ENCODE measurements at places on chromosomes 1 and 21.

- no peak for DNase-seq
These were observed 61.6 kb upstream of the TENT5B start for GRCh38 chr1:27074175-27074780.

GRCh38 chr1:158035976-158036583 is 42.6 kb downstream of the KIRREL1 start:
- DNase-seq, result peak; percentile 65

DNA sequence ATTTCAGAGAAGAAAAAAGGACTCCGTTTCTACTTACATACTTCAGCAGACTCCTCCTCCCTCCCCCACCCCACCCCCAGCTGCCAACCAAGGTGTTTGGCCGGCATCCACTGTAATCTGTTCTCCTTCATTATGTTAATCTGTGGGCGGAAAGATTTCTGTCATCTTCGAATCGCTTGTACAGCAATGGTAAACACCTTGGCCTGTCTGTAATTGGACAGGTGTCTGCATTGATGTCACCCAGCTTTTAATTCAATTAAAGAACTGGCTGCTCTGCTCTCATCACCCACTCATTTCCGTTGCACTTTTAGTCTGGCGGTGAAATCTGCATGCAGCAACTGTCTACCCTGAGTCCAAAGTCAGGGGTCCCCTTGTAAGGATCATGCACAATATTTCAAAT is 368.6 kb downstream of the USH2A start:
- no peak for DNase-seq

DNA sequence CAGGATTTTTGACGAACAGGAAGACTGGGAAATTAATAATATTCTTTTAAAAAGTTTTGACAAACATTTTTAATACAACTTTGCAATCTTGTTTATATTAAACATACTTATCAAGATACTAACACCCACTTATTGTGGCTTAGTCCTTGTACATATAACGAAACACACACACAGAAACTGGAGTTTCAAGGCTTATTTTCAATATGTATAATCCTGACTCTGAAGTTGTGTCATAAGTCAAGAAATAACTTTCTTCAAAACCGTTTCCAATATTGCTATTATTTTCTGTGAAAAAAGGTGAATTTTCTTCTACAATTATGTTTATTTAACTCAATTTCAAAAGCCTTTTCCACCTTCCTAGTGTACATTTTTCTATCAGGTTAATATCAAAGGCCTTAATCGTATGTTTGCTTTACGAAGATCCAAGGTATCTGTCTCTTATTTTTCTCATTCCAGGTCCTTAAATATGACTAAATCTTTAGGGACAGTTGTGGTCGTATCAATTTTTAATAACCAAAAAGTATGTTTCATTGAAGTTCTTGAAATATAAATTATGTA is 1.8 kb downstream of the CDKN2C start:
- DNase-seq, result no peak

GRCh38 chr1:81149649-81150325 is 650.9 kb upstream of the ADGRL2 start:
- DNase-seq, result no peak

- no peak for DNase-seq
These were observed 8.9 kb downstream of the NUP210L start for GRCh38 chr1:154145986-154146385.

DNA sequence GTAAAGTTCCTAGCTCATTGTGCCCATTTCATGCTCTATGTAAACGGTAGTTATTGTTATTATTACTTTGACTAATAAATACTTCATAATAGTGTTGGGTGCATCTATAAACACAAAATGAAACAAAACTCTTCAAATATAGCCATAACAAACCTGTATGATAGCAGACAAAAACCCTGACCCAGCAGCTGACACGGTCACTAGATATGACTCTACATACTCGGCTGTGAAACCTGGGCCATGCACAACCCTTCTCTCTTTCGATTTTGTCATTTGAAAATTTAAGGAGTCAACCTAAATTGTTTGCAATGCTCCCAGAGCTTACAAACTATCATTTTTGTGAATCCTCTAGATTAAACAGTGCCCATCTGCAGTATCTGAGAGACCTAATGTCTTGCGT is 8.0 kb upstream of the RGS13 start:
- DNase-seq, result no peak

- DNase-seq, result no peak
These were observed 13.9 kb downstream of the C1orf174 start for GRCh38 chr1:3886106-3886670.

- DNase-seq, result no peak
These were observed 77.7 kb downstream of the CAPZB start for GRCh38 chr1:19407494-19408096.

DNA sequence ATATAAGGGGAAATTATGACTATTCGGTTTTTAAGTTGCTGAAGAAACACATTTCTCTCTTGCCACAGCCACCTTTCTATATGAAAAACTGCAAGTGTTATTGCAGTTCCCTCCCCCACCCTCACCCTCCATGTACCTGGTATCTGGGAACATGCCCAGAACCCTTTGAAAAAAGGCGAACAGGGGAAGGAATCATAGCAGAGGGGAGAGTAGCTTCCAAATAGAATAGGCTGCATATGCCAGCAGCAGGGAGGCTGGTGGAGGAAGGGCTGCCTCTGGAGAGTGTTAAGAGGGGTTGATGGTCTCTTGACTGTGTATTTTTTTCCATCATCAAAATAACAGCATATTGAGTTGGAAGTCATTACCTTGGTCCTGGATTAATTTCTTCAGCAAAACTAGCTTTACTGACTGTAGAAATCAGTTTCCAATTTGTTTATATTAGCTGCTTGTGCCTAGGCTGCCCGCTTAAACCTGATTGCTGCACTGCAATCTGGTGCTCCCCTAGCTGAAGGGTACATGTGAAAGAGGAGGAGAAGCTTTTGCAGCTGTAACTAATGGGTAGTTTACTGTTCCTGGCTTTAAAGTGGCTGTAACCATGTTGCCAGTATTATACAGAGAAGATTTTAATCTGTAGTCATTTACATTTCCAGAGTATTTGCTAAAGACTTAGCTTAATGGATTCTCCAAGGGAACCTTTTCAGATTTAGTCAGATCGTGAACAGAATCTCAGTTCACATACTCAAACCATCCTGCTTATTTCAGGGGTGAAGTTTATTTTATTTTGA is 22.7 kb downstream of the AHCYL1 start:
- peak; percentile 17 for DNase-seq

- DNase-seq, result peak; percentile 56
These were observed 730 bp upstream of the PHF13 start for GRCh38 chr1:6612641-6613360.

GRCh38 chr1:67439277-67440029 is 9.3 kb upstream of the SERBP1 start:
- DNase-seq, result no peak

GRCh38 chr1:150791585-150791984 is 16.5 kb downstream of the CTSK start:
- no peak for DNase-seq

DNA sequence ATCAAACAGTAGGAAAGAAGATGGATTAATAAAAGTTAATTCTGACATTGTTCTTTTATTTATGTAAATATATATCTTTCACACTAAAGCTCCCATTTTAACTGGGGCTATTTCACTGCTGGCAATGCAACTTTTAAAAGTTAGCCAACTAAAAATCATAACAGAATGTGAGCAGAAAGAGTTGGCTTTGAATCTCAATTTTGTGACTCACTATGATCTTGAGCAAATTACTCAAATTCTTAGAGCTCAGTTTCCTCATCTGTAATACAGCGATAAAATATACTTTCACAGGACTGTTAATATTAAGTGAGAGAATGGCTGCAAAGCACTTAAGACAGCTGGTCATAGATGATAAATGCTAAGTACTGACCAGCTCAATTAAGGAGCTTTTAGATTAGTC is 10.8 kb downstream of the EFCAB14 start:
- DNase-seq, result no peak

DNA sequence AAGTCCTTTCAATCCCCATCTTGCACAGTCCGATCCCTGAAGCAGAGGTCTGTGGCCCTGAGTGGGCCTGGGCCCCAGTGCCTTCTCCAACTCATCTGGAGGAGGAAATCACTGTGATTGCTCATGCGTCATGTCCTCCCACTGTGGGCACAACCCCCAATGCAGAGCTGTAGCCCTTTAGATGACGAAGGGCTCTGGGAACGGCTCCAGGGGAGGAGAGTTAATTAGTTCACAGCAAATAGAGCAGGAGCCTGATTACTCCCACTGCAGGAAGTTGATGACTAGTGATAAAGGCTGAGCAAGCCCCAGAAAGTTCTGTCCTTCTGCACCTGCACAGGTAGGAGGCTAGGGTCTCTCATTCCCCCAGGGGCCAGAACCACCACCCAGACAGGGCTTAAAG is 111.5 kb downstream of the CCDC185 start:
- no peak for DNase-seq

- no peak for DNase-seq
These were observed 10.3 kb upstream of the CDCP2 start for GRCh38 chr1:54163051-54163450.

DNA sequence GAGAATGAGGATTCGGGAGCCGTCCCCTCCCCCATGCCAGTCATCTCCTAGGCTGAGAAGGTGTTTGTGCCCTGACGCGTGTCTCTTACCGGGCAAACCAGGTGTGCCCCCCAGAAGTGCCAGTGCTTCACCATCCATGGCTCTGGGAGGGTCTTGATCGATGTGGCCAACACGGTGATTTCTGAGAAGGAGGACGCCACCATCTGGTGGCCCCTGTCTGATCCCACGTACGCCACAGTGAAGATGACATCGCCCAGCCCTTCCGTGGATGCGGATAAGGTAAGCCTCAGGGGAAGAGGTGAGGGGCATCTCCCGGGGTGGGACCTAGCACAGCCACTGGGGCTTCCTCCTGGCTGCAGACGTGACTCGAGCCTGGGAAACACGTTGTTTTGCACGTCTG is 959 bp downstream of the PADI6 start:
- no peak for DNase-seq

DNA sequence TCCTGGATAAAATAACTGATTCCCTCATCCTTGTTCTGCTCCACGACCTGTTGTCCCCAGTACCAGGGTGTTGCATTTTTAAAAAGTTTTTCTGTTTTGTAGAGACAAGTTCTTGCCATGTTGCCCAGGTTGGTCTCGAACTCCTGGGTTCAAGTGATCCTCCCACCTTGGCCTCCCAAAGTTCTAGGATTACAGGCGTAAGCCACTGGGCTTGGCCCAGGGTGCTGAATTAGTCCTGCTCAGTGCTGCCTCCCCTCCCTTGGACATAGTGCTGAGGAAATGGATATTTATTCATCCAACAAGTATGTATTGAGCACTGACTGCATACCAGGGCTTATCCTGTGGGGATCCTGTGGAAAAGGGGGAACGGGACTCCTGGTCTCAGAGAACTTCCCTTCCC is 126.4 kb downstream of the PTPRU start:
- DNase-seq, result no peak

GRCh38 chr1:156508205-156508954 is 7.8 kb upstream of the MEF2D start:
- peak; percentile 68 for DNase-seq

DNA sequence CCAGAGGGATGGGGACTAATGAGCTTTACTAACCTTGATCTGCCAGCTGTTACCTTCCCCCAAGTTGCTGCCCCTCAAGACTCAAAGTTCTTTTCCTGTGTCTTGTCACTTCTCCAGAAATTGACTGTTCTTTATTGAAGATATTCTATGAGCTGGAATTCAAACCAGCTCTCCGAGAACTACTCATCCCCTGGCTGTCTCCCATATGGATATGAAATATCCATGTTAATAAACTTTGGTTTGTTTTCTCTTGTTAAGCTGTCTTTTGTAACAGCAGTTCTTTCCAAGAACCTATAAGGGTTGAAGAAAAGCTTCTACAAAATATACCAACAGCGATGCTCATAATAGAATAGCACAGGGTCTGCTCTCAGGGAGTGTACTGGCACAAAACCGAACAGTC is 77.0 kb downstream of the CAMK2N1 start:
- DNase-seq, result no peak

DNA sequence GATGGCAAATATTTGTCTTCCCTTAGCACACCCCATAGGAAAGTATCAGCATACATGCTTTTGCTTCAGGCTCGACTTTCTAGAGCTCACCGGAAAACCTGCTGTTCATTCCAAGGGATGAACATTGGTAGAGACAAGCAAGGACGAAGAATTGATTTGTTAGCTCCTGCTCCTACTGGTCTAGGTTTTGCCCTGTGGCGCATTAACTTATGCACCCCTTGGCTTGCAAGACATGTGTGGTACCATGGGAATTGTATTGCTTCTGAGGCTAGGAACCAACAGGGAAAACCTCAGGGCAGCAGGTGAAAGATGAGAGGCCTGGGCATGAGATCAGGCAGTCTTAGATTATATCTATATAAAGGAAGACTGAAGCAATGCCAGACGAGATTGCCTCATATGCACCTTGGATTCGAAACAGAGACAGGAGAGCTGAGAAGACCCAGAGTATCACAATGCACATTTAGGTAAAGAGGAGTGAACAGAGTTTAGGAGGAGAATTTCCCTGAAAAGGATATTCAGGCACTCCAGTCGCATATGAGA is 771.2 kb upstream of the B3GALT2 start:
- DNase-seq, result no peak

- no peak for DNase-seq
These were observed 213.7 kb downstream of the BRINP2 start for GRCh38 chr1:177384461-177384860.

DNA sequence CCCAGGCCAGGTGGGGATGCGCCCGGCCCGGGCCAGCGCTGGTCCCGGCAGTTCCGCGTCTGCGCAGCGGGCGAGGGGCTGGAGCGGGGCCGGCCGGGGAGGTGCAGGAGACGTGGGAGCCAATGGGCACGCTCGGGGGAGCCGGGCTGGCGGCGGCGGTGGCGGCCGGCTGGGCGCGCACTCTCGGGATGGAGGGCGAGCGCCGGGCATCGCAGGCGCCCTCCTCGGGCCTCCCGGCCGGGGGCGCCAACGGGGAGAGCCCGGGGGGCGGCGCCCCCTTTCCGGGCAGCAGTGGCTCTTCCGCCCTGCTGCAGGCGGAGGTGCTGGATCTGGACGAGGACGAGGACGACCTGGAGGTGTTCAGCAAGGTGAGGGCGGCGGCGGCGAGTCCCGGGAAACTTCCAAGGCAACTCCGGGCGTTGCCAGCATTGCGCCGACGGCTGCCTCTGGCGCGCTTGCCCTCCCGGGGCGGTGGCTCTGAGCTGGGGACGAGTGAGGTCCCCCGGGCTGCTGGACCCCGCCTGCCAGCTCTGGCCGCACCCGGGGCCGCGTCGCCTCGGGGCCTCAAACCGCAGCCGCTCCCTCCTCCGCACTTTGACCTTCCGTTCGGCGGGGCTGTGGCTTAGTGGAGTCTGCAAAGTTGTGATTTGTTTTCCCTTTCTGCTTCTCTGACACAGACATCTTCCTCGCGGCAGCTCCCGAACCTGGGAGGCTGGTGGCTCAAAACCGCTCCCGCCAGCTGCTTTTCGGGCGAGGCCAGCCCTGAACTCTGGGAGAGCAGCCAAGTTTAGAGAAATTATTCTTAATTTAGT is at the start of gene SNX7:
TSS of gene SNX7 (plus strand) at position 178 of the 812 bp plus-strand sequence. CDS start at position 189, 11 bp downstream.
- DNase-seq, result peak; percentile 88

DNA sequence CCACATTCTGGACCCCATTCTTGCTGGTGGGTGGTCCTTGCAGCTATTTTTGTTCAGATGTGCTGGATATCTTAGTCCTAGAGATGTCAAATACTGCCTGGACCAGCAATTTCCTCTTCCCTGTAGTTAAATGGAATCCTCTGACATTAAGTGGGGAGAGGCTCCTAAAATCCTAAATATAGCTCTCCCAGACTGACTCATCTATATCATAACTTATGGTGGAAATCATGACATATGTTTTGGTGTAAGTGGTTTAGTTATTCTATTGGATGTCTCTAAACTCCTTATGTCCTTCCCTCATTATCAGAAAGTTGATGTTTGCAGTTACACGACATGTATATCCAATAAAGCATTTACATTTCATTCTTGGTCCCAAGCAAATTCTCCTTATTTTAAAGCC is 73.1 kb downstream of the KCNJ6 start:
- DNase-seq, result no peak
